ENCODE measurements at places on chromosomes 7 and 10.

GRCh38 chr10:74282848-74283210, 131.8 kb downstream of the ADK start:
- no peak for DNase-seq

DNA sequence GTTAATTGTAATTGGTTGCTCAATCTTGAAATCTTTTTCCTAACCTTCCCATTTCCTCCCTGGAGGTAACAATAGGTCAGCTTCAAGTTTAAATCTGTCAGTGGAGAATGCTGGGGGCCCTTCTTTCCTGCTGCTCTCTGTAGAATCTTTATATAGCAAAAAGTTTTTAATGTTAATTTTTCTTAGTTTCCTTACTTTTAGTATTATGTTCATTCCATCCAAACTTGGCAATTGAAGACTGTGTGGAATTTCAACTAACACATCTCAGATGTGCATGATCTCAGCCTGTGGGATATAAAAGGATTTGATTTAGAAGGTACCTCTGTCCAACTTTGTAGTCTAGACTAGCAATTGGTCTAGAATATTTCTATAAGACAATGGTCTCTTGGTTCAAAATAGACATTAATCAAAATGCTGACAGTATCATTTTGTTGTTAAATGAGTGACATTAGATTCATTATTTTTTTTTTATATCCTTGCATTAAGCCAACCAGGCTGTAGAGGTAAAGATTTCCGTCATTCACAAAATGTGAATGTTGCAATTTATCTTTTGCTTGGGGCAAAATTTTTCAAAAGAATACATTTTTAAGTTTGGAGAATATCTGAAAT, 100.4 kb upstream of the SEMA3A start:
- no peak for DNase-seq

- DNase-seq = no peak
Measured at GRCh38 chr7:119783799-119784198, 489.2 kb upstream of the KCND2 start.

DNA sequence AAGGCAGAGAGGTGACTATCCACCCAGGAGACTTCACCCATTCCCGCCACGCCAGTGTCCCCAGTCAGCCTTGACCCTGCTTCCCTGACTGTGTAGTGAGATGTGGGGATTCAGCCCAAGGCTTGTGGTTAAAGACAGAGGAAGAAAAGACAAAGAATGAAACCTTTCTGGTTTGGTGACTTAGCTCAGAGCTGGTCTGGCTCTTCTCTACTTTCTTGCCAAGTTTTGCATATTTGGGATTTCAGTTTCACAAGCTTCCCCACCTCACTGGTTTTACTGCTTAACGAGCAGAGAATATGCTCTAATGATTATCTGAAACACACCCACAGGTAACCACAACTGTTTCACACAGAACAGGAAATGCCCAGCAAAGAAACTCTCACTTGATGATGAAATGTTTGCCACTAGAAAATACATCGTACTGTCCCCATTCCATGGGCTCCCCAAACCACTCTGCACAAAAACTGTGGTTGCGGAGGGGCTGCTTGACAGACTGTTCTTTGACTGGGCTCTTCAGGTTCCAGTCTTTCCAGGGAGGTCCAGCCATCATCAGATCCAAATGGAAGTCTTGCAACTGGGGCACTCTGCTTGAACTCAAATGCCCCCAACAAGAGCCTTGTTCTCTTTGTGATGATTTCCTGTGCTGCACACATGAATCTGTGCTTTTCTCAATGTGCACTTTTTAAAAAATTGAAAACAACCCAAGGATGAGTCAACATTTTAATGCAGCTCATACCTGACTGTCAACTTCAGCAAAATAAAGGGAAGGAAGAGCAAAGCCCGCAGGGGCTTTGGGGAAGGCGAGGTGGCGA, 95.5 kb downstream of the CTBP2 start:
- DNase-seq = no peak

GRCh38 chr10:11782793-11783557, 40.2 kb upstream of the PROSER2 start:
- no peak for DNase-seq

GRCh38 chr10:2978111-2978510, 89.2 kb upstream of the PFKP start:
- no peak for DNase-seq

- DNase-seq = no peak
Measured at GRCh38 chr7:116859323-116859722, 3.1 kb upstream of the CAPZA2 start.
